ENCODE measurements at places on chromosomes 5 and 9.

- no peak for DNase-seq
Measured at GRCh38 chr9:20650750-20651299, 28.5 kb upstream of the MLLT3 start.

DNA sequence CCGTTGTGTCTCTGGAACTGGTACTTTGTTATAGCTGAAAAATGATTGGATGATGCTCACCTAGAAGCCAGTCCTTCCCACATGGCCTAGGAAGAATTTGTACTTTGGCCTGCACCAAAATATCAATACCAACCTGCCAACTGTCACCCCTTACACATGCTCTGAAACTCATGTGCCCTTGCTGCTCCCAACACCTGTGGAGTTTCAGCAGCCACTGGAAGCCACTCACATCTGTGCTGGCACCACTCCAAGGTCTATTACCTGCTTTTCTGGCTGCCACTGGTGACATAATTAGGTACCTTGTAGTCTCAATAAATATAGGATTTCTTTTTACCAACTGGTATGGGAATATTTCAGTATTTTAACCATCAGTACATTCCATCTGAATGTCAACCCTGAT is 363.6 kb downstream of the SH3GL2 start:
- DNase-seq = no peak

- no peak for DNase-seq
Measured at GRCh38 chr5:74261421-74261820, 379.1 kb downstream of the ENC1 start.

DNA sequence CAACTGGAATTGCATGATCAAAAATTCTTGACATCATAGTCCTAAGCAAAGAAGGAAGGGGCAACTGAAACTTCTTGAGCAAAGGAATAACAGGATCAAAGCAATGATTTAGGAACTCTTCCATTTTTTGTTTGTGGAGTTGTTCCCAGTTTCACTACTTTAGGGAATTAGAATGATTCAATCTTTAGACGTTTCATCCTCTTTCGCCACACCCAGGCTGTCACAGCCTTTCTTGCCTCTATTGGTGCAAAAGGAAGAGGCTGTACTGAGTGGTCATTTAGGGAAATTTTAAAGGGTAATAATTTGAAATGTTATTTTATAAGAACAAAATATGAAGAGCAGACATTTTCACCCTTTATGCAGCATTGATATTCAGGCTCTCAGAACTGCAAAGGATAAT is 1026.0 kb upstream of the ARRDC3 start:
- no peak for DNase-seq

- no peak for DNase-seq
Measured at GRCh38 chr5:968881-969280, 39.7 kb upstream of the NKD2 start.

GRCh38 chr5:145072889-145073288 is 762.3 kb downstream of the PRELID2 start:
- no peak for DNase-seq

GRCh38 chr5:2695200-2695891 is 56.1 kb downstream of the IRX2 start:
- DNase-seq = no peak

DNA sequence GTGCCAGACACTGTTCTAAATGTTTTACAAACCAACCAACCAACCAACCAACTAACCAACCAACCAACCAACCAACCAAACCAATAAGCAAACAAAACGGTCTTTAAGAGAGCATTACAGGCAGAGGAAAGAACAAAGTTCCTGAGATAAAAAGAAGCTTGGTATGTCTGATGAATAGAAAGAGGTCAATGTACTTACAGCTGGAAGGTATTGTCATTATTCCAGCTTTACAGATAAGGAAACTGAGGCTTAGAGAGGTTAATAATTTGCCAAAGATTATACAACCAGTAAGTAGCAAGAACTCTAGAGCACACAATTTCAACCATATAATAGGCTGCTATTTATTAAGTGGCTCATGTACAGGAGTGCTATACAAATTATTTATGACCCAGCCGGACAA is 29.6 kb downstream of the C9orf57 start:
- DNase-seq = no peak

DNA sequence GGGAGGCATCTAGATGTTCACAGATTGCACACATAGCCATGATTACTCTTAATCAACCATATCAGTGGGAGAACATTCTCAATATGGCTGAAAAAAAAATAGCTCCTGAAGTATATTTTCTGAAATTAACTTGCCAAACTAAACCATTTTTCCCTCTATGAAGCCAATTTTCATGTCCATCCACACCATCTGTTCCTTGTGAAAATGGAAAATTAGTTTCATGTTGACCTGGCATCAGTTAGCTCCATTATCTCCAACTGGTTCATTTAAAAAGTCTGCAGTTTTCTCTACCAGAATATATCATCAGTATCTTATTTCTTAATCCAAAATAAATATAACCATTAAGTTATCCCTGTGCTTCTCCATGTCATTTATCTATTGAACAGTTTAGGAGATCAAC is 138.8 kb upstream of the CDH10 start:
- no peak for DNase-seq

GRCh38 chr9:107586493-107586892 is 96.9 kb upstream of the KLF4 start:
- DNase-seq = no peak

GRCh38 chr9:224582-225520 is 10.2 kb downstream of the DOCK8 start:
- no peak for DNase-seq

DNA sequence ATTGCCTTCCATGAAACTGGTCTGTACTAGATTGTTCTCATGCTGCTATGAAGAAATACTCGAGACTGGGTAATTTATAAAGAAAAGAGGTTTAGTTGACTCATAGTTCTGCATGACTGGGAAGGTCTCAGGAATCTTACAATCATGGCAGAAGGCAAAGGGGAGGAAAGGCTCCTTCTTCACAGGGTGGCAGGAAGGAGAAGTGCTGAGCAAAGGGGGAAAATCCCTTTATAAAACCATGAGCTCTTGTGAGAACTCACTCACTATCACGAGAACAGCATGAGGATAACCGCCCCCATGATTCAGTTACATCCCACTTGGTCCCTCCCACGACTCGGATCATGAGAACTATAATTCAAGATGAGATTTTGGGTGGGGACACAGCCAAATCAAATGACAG is 163.2 kb downstream of the RFK start:
- DNase-seq = no peak

- DNase-seq = no peak
Measured at GRCh38 chr5:115022303-115022702, 147.4 kb downstream of the TRIM36 start.

- no peak for DNase-seq
Measured at GRCh38 chr5:127683008-127683407, 20.2 kb upstream of the CCDC192 start.

- no peak for DNase-seq
Measured at GRCh38 chr5:132025403-132025971, 14.0 kb upstream of the ACSL6 start.

DNA sequence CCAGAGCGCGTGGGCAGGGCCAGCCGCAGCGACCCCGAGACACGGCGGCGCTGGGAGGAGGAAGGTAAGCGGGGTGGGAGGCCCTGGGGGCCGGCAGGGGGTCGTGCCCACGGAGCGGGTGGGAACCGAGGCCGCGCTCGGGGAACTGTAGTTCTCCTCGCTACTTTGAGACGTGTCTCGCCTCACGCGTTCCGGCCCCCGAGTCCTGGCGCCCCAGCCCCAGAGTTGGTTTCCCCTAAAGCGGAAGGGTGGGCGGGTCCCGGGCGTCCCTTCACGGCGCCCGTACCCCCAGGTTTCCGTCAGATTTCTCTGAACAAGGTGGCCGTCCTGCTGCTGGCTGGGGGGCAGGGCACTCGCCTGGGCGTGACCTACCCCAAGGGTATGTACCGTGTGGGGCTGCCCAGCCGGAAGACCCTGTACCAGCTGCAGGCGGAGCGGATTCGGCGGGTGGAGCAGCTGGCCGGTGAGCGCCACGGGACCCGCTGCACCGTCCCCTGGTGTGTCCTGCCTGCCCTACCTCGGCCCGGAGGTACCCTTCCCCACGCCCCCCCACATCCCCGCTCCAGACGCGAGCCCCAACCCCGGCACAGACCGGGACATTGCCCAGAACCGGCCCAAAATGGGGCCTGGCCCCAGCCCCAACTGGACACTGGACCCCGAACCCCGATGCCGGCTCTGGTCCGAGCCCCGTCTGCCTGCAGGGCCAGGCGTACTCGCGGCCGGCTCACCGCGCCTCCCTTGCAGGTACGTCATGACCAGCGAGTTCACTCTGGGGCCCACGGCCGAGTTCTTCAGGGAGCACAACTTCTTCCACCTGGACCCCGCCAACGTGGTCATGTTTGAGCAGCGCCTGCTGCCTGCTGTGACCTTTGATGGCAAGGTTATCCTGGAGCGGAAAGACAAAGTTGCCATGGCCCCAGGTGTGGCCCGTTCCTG is 709 bp downstream of the UAP1L1 start:
- no peak for DNase-seq

DNA sequence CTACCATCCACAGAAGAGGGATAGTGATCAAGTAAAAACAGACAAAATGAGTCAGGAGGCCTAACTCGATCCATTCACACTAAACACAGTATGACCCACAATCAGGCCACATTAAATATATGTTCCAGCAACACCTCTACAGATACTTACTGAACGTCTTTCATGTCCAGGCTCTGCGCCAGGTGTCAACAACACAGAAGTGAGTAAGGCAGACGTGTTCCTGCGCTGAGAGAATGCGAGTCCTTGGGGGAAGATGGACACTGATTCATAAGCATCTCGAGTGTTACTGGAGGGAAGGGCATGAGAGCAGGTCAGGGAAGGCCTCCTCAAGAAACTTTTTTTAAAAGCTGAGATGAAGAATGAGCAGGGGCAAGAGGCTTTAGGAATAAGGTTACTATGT is 164.3 kb upstream of the CLINT1 start:
- DNase-seq = no peak

- no peak for DNase-seq
Measured at GRCh38 chr5:31333475-31333874, 140.0 kb downstream of the CDH6 start.

DNA sequence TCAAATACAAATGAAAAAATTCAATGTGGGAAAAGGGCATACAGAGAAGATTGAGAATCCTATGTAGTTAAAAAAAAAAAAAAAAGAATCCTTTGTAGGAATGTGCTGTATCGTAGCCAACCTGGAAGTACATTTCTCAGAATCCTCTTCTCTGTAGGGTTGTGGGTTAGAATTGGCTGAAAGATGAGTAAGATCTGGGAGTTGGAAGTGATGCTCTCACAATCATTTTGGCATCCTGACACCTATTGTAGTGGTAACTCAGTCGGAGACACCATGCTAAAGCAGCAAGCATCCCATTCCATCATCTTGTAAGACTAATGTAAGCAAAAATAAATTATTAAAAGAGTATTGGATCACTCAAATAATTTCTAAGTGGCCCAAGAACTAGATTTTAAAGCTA is 30.6 kb downstream of the MRPL22 start:
- no peak for DNase-seq

DNA sequence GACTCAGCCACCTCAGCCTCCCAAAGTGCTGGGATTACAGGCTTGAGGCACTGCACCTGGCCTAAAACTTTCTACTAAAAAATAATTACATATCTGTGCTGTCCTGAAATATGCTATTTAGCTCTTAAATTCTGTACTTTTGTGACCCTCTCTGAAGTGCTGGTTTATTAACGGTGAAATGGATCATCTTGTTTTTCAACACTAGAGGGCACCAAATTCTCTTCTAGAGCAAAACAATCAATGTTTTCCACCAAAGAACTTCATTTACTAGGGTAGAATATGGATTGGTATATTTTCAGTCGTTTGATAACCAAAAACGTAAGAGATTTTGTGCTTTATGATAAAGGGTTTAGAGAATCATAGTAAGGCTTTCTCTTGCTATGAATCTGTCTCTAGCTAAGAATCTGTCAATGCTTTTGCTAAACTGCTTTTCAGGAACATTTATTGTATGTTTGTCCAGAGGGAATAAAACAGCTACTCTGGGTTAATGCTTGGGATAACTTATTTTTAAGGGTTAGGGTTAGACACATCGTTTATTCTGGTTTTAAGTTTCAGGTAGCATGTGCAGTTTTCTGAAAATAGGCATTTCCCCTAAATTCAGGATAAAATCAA is 63.6 kb downstream of the RNF180 start:
- no peak for DNase-seq

GRCh38 chr9:74800226-74800625 is 87.5 kb downstream of the TRPM6 start:
- DNase-seq = no peak

- DNase-seq = no peak
Measured at GRCh38 chr5:124858612-124859011, 112.2 kb upstream of the ZNF608 start.

- no peak for DNase-seq
Measured at GRCh38 chr5:175711031-175711430, 53.2 kb downstream of the HRH2 start.

DNA sequence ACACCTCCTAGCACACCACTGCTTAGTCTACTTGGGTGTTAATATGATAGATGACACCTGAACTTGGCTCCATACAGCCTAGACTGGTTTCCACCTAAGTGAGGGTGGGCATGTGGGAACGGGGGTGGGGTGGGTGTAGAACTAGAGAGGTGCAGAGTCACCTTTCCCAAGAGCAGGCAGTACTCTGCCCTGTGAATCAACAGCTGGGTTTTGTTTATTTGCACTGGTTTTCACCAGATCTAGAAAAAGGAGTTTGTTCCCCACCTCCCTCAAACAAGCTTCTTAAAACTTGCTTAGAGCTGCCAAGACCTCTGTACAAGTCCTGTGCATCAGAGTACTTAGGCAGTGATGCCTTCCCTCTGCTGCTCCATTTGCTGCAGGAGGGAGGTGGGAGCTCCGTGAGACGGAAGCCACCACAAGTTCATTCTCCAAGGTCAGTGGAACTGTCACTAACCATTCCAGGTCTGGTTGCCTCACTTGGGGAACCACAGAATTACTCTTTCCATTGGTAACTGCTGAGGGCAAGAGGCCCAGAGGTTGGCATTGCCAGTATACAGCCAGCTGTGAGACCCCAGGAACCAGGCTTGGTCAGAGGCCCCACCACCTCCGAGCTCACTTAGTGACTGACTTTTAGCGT is 163.5 kb downstream of the NR3C1 start:
- no peak for DNase-seq

DNA sequence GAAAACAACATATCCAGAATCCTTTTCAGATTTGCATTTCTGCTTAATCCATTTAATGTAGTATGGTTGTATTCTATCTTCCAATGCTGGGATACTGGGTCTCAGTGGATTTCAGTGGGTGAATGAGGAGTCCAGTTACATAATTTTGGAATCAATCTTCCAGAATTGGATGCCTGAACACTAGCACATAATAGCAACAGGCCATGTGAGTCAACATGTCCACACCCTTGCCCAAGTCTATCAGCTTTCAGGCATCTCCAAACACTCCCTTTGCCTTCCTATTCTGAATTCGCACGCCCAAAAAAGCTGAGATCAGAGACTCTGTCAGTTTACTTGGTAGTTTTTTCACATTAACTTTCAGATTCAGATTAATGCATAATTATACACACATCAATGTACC is 202.6 kb downstream of the TSSK1B start:
- DNase-seq = no peak

GRCh38 chr9:111886983-111887718 is 9.5 kb upstream of the UGCG start:
- no peak for DNase-seq

GRCh38 chr9:89097219-89097618 is 81.4 kb downstream of the SHC3 start:
- no peak for DNase-seq

All from stimulated activated CD4-positive, alpha-beta T cell treated with anti-CD3 and anti-CD28 coated beads, TNF-alpha, amount 100 ng/mL, for 48 hours (primary cell).